Activated CD4-positive, alpha-beta memory T cell treated with anti-CD3 and anti-CD28 coated beads for 36 hours (primary cell): ENCODE measurements at places on chromosomes 3 and 15.

DNA sequence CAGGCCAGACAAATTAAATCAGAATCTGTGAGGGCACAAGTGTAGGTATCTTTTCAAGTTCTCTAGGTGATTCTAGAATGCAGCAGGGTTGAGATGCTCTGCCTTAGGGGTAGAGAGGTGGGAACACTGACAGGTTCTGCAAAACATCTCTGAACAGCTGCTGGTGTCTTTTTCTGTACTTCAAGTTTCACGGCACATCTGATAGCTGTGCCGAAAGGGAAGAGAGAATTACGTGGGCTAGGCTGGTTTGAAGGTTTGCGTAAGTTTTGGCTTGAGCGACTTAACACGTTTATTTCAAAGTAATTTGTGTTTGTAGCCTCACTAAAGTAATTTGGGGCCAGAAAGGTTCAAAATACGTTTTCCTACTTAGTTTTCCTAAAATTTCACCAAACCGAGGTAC, 22.5 kb downstream of the PXK start:
- no peak for DNase-seq

DNA sequence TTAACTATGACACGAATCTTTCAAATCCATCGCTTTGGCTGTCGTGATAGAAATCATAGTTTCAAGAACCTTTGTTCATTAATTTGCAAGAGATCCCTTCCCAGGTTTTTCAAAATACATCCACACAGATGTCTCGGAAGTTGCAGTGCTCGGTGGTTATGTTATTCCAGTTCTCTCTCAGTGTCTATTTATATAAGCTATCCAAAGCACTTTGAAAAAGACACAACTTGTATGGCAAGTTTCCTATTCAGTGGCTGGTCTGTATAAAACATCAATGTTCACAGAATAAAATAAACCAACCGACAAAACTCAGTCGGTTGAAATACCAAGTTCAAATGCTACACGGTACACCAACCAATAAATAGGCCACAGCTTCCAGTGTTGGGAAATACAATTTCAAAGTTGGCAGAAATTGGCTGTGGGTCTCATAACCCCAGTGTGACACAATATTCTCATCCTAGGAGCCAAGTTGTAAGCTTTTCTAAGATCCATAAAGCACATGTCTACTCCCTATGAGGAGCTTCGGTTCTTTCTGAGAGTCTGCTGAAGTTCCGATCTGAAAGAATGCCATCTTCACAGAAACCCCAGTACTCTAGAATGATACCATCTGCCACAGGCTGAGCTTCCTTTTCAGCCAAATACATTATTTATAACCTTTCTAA, 23.7 kb downstream of the SATB1 start:
- no peak for DNase-seq

GRCh38 chr3:108037770-108038169, 53.1 kb downstream of the CD47 start:
- no peak for DNase-seq

GRCh38 chr15:69606144-69606543, 153.5 kb downstream of the RPLP1 start:
- no peak for DNase-seq
